ENCODE measurements at places on chromosomes 1 and 21. TPM values are rescaled to one million over a fixed set of nuclear protein-coding genes. Genes with fewer than 3 reads are reported as not detected.

Gene VWA5B1
- 0.16 TPM for total RNA-seq

Gene PIGR
- total RNA-seq, result 0.10 TPM

Gene MAP3K21
- 1.9 TPM for total RNA-seq

Gene TRIM67
- total RNA-seq, result not detected

Gene CYYR1
- not detected for total RNA-seq

Gene IL20
- not detected for total RNA-seq

Gene CNN3
- total RNA-seq, result 15.2 TPM

Gene GOLT1A
- not detected for total RNA-seq

Gene AQP10
- not detected for total RNA-seq

Gene CYP4A11
- total RNA-seq, result not detected

- H3K27me3 ChIP-seq, result no peaks in the 10 kb centered on the region
- no peaks in the 10 kb centered on the region for H3K4me1 ChIP-seq
- no peak overlapping the region for H3K4me3 ChIP-seq
- no peaks in the 10 kb centered on the region for H3K36me3 ChIP-seq
- H3K27ac ChIP-seq, result no peak overlapping the region
- peak; percentile 7 for DNase-seq
Measured at GRCh38 chr1:198056255-198056654, 100.5 kb upstream of the NEK7 start.

GRCh38 chr1:184791550-184791900 is 36.9 kb upstream of the EDEM3 start:
- no peaks in the 10 kb centered on the region for H3K36me3 ChIP-seq
- H3K4me1 ChIP-seq, result peaks cover 23% of the 10 kb centered on the region
- no peaks in the 10 kb centered on the region for H3K27me3 ChIP-seq
- no peak overlapping the region for H3K27ac ChIP-seq
- DNase-seq, result no peak

DNA sequence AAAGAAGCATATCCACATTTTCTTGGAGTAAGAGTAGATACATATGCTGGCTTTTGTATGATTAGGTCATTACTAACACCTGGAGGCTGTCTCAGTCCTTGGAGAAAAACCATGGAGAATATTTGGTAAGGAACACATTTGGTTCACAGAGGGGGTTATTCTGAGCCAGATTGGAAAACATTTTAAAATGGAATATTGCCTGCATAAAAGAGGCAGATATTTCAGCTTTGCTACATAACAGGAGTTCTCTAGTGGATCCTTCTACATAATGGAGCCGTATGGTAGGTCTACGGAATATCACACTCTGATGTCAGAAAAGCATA is 415.1 kb downstream of the ADGRL2 start:
- no peak overlapping the region for H3K27ac ChIP-seq
- DNase-seq, result no peak
- no peaks in the 10 kb centered on the region for H3K36me3 ChIP-seq
- H3K27me3 ChIP-seq, result no peaks in the 10 kb centered on the region
- H3K4me3 ChIP-seq, result no peak overlapping the region
- H3K4me1 ChIP-seq, result no peaks in the 10 kb centered on the region

DNA sequence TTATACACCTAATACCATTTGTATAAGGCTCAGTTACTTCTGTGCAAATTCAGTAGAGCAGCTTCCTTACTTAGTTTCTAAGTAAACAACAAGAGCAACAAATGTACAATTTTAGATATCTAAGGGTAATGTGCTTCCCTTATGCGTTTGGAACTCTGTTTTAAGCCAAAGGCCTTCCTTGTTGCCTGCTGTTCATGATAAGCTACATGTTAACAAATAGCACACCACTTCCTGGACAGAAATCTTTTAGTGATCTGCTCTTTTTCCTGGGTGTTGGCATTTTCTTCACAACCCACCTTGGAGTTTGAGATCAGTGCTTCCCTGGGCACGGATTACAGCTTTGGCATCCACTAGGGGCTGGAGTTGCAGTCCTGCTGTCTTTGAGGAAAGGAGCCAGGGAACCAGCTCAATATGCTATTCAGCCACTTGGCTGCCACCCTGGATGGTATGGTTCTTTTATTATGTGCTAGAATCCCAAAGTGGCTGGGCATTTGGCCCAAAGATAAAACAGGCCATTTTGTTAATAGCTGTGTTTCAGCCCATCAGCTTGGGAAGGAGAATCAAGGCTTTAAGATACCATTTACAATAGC is 55.6 kb upstream of the ADAR start:
- no peaks in the 10 kb centered on the region for H3K4me1 ChIP-seq
- H3K36me3 ChIP-seq, result no peaks in the 10 kb centered on the region
- no peak for DNase-seq
- no peak overlapping the region for H3K4me3 ChIP-seq
- peaks cover 18% of the 10 kb centered on the region for H3K27me3 ChIP-seq
- H3K27ac ChIP-seq, result no peak overlapping the region

- H3K27ac ChIP-seq, result no peak overlapping the region
- peaks cover 7% of the 10 kb centered on the region for H3K4me1 ChIP-seq
- no peaks in the 10 kb centered on the region for H3K36me3 ChIP-seq
- H3K4me3 ChIP-seq, result no peak overlapping the region
Measured at GRCh38 chr1:3919706-3920105, 19.6 kb upstream of the C1orf174 start.

DNA sequence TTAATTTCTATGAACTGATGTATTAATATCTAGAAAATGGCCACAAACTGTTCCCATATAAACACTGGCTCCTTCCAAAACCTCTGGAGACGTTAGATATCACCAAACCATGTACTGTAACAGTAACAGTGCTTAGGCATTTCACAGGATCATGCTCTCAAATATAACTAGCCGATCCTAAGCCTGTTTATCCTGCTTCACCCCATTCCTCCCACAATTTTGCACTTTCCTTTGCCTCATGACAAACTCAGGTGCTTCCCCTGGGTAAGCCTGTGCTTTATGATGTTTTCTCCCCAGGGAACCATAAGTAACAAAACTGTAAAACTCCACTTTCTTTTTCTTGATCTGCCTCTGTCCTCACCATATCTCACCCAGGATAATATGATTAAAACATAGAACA is 452.3 kb downstream of the PLA2G4A start:
- H3K27me3 ChIP-seq, result no peaks in the 10 kb centered on the region
- no peaks in the 10 kb centered on the region for H3K4me1 ChIP-seq
- H3K27ac ChIP-seq, result no peak overlapping the region
- H3K4me3 ChIP-seq, result no peak overlapping the region
- no peak for DNase-seq

DNA sequence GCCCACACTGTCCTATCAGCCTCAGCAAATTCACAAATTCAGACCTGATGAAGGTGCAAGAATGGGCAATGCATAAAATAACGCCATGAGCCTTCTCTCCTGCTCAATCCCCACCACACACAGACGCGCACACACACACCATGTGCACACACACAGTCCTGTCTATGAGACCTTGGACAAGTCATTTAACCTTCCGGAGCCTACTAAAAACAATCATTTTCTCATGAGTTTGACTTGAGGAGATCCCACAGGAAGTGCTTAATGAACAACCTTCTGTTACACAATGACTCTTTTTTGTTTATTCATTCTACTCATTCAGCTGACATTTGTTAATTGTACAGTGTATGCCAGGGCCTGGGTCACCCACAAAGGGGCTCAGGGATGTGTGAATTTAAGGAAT is 125.4 kb downstream of the EDEM3 start:
- H3K27me3 ChIP-seq, result no peaks in the 10 kb centered on the region
- no peaks in the 10 kb centered on the region for H3K4me1 ChIP-seq

DNA sequence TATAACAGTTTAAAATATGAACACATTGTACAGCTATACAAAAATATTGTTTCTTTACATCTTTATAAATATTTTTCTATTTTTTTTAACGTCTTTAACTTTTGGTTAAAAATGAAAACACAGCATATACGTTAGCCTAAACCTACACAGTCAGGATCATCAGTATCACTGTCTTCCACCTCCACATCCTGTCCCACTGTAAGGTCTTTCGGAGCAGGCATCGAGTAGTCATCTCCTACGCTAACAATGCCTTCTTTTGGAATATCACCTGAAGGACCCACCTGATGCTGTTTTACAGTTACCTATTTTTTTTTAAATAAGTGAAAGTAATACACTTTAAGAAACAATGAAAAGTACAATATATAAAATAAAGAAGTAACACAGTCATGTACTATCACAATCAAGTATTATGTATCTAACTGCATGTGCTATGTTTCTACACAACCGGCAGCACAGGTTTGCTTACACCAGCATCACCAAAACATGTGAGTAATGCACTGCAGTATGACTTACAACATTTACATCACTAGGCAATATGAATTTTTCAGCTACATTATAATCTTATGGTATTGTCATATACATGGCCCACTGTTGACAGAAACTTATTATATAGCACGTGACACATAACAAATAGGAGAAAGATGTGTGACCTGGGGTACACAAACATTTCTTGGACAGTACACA is 254.4 kb downstream of the AKT3 start:
- peaks cover 39% of the 10 kb centered on the region for H3K36me3 ChIP-seq
- no peaks in the 10 kb centered on the region for H3K27me3 ChIP-seq
- H3K4me1 ChIP-seq, result peaks cover 26% of the 10 kb centered on the region
- H3K4me3 ChIP-seq, result peak overlapping the region; percentile 32
- no peak for DNase-seq

GRCh38 chr1:180937012-180937372 is 24.3 kb downstream of the KIAA1614 start:
- H3K36me3 ChIP-seq, result peaks cover under 1% of the 10 kb centered on the region
- no peak overlapping the region for H3K4me3 ChIP-seq
- no peak overlapping the region for H3K27ac ChIP-seq
- no peak for DNase-seq

- H3K4me3 ChIP-seq, result no peak overlapping the region
- no peak overlapping the region for H3K27ac ChIP-seq
- no peaks in the 10 kb centered on the region for H3K36me3 ChIP-seq
- H3K27me3 ChIP-seq, result peaks cover 8% of the 10 kb centered on the region
- H3K4me1 ChIP-seq, result no peaks in the 10 kb centered on the region
- DNase-seq, result no peak
Measured at GRCh38 chr1:162087111-162087510, 17.6 kb downstream of the NOS1AP start.

GRCh38 chr1:152018537-152018936 is 18.3 kb downstream of the S100A11 start:
- peaks cover 14% of the 10 kb centered on the region for H3K27me3 ChIP-seq
- no peak for DNase-seq
- H3K4me3 ChIP-seq, result no peak overlapping the region

- H3K27ac ChIP-seq, result no peak overlapping the region
- peaks cover 4% of the 10 kb centered on the region for H3K27me3 ChIP-seq
- DNase-seq, result no peak
- no peak overlapping the region for H3K4me3 ChIP-seq
- H3K36me3 ChIP-seq, result no peaks in the 10 kb centered on the region
Measured at GRCh38 chr1:93000751-93001175, 39.5 kb upstream of the DIPK1A start.

DNA sequence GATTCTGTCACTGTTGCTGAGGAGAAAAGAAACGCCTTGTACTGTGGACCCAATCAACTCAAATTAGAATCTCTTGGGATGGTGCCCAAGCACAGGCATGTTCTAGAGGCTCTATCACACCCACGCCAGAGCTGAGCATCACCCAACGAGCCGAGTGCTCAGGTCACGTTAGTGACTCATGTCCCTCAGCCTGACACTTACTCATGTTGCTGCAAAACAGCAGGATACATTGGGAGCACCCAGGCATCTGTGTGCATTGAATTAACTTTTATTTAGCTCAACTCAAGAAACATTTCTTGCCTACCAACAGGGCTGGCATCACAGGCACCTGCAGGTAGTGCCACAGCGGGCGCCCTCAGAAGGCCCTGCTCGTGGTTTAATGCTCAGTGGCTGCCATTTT is 149.8 kb downstream of the ETS2 start:
- no peaks in the 10 kb centered on the region for H3K36me3 ChIP-seq
- DNase-seq, result no peak
- H3K27me3 ChIP-seq, result peaks cover 8% of the 10 kb centered on the region
- peaks cover 6% of the 10 kb centered on the region for H3K4me1 ChIP-seq
- H3K27ac ChIP-seq, result no peak overlapping the region

DNA sequence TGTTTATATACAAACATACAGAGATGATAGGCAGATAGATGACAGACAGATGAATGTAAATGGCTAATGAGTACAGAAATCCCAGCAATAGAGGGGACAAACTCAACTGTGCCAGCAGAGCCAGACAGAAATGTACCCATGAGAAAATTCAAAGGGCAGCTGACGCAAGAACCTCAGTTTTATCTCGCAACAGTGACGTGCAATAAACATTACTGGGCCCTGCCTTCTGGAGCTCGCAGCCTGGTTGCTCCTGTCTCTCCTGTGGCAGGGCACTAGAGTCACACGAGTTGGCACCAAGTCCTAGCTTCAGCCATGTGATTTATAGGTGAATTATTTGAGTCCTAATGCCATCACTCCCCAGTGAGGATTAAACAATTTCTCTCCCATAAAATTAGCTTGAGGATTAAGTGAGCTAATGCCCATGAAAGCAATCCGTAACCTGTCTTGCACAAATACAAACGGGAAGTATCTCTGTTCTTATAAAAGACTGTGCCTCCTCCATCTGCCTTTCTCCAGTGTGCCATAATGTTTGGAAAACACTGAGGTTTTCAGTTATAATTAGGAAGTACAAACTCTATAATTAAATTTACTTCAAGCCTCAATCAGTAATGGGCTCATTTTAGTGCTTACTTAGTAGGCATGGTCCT is 50.7 kb downstream of the VAV3 start:
- H3K4me3 ChIP-seq, result no peak overlapping the region
- no peaks in the 10 kb centered on the region for H3K27me3 ChIP-seq
- H3K36me3 ChIP-seq, result peaks cover 17% of the 10 kb centered on the region
- DNase-seq, result no peak

DNA sequence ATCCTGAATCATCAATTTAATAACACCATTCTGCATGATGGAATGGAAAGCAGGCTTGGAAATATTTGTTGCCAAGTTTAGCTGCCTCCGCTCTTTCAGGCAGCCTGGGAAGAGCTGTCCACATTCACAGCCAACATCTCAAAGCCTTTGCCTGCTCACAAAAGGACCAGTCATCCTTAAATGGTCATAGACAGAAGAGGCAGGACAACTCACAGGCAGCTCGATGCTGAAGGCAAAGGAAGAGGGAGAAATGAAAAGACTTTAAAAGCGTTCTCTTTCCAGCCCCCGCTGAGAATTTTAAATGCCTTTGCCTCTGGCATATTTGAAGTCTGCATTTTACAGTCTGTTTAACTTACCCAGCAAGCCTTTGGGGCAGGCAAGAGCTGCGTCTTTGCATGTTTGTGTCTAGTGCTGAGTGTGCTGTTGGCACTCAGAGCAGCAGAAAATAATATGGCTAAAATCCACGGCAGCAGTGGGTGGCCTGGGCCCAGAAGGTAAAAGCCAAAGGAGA is 68.9 kb downstream of the NMNAT2 start:
- no peak overlapping the region for H3K27ac ChIP-seq
- H3K27me3 ChIP-seq, result peaks cover 15% of the 10 kb centered on the region
- no peaks in the 10 kb centered on the region for H3K4me1 ChIP-seq
- no peak overlapping the region for H3K4me3 ChIP-seq
- H3K36me3 ChIP-seq, result no peaks in the 10 kb centered on the region
- DNase-seq, result no peak

GRCh38 chr1:155192346-155193274 is 15.1 kb downstream of the THBS3 start:
- DNase-seq, result no peak
- peaks cover 41% of the 10 kb centered on the region for H3K4me1 ChIP-seq
- H3K4me3 ChIP-seq, result peak overlapping the region; percentile 95
- peaks cover 7% of the 10 kb centered on the region for H3K36me3 ChIP-seq

- peaks cover 43% of the 10 kb centered on the region for H3K27me3 ChIP-seq
- no peak for DNase-seq
- no peak overlapping the region for H3K27ac ChIP-seq
Measured at GRCh38 chr1:50105433-50105832, 3.3 kb upstream of the ELAVL4 start.

- no peaks in the 10 kb centered on the region for H3K4me1 ChIP-seq
- no peaks in the 10 kb centered on the region for H3K36me3 ChIP-seq
- DNase-seq, result no peak
- H3K27me3 ChIP-seq, result no peaks in the 10 kb centered on the region
- no peak overlapping the region for H3K4me3 ChIP-seq
Measured at GRCh38 chr1:63902844-63903589, 129.2 kb downstream of the ROR1 start.

Data from activated naive CD8-positive, alpha-beta T cell treated with anti-CD3 and anti-CD28 coated beads for 36 hours (primary cell).